Activated effector memory CD4-positive, alpha-beta T cell treated with Interleukin-2 at 50 U/mL for 16 hours (primary cell): ENCODE measurements at places on chromosomes 6 and 20.

- no peak for DNase-seq
Measured at GRCh38 chr6:155341130-155341828, 27.0 kb upstream of the TFB1M start.

DNA sequence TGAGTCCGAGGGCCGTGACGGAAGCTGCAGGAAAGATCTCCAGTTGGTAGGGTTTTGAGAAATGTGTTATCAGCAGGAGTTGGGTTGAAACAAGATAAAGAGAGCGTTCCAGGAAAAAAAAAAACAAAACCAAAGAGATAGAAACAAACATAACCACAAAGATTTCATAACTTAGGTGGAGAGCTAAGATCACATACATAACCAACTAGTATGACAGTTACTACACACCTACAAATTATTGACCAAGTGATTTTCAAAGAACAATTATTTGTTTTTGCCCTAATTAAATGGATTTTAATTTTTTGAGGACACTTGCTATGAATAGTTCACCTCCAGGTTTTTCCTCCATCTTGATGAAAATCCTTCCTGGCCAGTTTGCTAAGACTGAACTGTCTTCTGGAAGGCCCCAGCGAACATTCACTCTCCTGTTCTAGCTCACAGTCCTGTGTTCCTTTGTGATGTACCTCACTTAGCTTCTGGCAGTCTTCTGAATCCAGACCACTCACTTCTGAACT lies 69.4 kb downstream of the SNX9 start:
- DNase-seq = no peak

- DNase-seq = no peak
Measured at GRCh38 chr20:49276961-49277785, 684 bp downstream of the ZNFX1 start.

- DNase-seq = no peak
Measured at GRCh38 chr6:71388068-71388744, 99.6 kb downstream of the OGFRL1 start.

DNA sequence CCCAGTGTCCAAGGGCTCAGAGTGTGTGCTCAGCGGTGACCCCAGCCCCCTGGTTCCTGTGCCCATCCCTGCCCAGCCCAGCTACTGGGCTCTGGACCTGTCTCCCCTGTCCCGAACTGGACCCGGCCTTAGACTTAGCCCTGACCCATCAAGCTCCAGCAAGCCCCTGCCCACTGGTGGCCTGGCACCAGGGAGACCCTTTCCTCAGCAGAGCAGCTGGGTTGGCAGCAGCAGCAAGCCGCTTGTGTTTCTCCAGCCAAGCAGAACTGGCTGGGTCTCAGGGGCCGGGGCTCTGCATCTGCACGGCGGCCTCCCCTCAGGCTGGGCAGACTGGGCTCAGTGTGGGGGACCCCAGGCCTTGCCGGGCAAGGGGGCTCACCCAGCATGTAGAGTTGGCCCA lies 801 bp downstream of the SPDEF start:
- DNase-seq = no peak
